ENCODE measurements at places on chromosomes 13 and 19.

DNA sequence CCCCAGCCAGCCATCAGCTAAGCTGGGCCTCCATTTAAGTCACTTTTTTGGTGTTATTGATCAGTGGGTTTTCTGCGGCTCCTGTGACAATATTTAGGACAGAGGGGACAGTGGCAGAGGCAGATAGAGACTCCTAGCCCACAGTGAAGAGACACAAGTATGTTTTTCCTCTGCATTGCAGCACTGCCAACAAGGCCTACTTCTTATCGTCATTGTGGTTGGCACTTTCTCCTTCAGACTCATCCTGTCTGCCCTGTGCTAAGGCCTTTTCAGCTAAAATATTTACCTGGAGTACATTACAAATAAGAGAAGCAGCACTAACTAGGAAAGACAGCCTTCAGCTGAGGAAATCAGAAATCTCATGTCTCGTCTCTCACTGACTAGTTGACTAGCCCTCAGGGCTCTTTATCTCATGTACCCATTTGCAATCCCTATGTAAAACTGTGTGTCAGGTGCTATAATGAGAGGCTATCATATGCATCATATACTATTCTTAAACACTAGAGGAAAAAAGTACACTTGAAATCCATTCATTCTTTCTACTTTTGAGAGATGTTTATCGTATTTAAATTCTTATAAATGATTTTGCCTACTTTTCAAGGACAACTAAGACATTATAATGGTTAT lies 62.2 kb downstream of the ZAR1L start:
- no peak for DNase-seq

DNA sequence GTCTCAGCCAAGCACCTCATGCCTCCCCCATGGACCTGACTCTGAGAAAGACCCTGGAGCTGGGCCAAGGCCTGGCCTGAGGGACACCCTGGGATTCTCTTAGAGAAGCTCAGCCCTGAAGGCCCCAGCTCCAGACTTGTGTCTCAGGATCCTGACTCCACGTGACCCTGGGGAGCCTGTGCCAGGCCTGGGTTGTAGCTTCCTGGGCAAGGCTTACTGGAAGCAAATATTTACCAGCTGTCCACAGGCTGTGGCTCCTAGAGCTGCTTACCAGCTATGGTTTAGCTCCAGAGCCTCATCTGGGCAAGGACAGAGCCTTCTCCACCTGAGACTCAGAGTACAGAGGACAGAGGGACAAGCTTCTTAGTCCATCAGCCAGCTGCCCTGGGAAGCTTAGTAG lies 61.0 kb upstream of the CEACAM8 start:
- DNase-seq: no peak

GRCh38 chr13:62643799-62644524 lies 1228.3 kb upstream of the PCDH20 start:
- no peak for DNase-seq

- no peak for DNase-seq
Measured at GRCh38 chr19:30420881-30421280, 48.7 kb downstream of the ZNF536 start.

- no peak for DNase-seq
Measured at GRCh38 chr13:106691341-106691740, 123.4 kb upstream of the ARGLU1 start.

GRCh38 chr13:33677215-33677614 lies 140.7 kb upstream of the RFC3 start:
- DNase-seq: no peak

DNA sequence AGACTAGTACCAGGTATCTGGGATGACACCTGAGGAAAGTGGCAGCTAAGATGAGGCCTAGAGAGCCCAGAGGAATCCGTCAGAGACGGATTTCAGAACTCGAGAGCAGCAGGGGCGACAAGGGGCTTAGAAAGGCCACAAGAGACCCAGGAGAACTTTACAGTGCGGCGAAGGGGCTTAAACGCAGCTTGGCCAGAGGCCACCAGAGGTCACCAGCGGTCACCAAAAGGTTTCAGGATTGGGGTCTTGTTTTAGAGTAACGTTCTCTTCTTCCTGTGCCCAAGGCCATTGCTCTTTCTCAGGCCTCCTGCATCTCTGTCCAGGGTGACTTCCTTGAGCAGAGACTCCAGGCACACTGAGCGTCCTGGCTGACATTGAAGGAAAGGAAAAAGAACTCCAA lies 2.2 kb downstream of the ZSCAN22 start:
- DNase-seq: no peak

DNA sequence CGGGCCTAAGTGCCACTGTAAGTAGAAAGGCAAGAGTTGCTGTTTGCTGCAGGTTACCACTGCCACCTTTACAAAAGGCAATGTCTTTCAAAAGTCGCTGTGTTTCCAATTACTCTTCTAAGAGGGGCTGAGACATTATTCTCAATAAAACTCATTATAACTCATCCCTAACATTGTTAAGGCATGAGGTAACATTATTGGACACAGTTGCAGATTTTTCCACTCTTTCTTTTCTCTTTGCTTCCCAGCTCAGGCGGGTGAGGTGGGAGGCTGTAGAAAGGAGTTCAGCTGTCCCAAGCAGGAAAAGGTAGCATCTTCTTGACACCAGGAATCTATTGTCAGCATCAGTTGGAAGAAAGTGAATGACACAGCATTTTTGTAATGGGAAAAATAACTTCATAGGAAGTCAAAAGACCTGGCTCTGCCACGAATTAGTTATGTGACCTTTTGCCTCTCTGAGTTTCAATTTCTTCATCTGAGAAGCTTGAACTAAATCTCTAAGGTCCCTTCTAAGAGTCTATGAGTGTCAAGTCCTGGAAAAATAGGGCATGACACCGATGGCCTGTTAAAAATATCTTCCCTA lies 2.1 kb upstream of the UBL3 start:
- no peak for DNase-seq

- no peak for DNase-seq
Measured at GRCh38 chr13:37241786-37242185, 136.3 kb upstream of the CSNK1A1L start.

DNA sequence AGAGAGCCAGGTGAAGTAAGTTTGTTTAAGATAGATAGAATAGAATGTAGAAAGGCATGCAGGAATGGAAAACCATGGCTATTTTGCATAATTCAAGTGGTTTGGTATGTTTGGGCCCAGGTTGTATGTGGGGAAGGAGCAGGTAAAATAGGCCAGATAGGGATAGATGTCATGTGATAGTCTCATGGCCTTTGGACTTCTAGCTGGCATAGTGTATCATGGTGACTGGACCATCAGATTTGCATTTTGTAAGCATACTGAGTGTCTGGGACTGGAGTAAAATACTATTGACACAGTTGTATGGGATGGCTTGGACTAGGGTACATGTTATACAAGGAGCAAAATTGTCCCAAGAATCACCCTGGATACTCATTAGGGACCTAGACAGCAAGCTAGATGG lies 38.9 kb downstream of the COG3 start:
- DNase-seq: no peak

DNA sequence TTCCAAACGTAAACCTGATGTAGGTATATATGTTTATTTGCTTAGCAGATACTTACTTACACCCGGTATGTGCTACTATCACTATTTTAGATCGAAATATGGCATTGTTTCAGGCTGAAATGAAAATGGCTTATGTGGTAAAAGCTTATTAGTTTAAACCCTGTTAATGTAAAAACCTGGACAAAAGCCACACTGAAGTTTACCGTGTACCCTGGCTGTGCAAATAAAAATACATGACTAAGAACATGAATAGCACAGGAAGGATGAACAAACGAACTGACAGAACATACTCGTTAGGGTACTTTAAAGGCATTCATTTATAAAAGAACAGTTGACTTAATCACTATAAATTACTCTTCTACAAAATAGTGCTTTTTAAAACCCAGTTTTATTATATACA lies 6.6 kb downstream of the CLDN10 start:
- no peak for DNase-seq

DNA sequence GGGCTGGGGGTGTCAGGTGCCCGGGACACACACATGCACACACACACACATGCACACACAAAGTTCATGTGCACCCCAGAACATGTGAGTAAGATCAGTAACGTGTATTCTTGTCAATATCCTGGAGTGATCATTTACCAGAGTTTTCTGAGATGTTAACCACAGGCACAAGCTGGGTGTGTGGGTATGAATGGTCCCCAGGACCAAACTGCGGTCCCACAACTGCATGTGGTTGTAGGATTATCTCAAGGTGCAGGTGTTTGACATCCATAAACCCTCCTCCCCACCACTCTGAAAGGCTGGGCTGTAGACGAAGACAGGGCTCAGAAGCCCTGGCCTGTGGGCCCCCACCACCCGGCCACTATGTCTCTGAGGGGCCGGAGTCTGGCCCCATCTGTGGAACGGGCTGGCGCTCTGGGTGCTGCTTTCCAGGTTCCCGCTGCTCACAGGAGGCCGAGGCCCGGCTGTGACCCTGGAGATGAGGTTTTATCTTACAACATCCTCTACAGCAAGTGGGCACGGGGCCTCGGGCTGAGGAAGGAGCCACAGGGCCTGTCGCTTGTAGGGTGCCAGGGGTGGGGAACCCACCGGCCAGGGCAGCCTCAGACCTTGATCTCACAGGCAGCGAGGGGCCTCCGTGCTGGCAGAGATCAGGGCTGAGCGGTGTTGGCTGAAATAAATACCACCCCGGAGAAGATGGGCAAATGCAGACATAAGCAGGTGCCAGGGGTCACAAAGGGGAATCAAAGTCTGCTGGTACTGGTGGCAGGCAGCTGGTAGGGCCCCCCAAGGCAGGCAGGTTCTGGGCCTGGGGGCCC lies 4.3 kb downstream of the F2RL3 start:
- DNase-seq: no peak

GRCh38 chr19:1840541-1841115 lies 7.7 kb downstream of the REXO1 start:
- DNase-seq: no peak

- no peak for DNase-seq
Measured at GRCh38 chr19:13619203-13619632, 112.9 kb upstream of the CACNA1A start.

- DNase-seq: no peak
Measured at GRCh38 chr13:25420161-25420560, 48.4 kb downstream of the ATP8A2 start.

- no peak for DNase-seq
Measured at GRCh38 chr19:38012944-38013343, 105.9 kb downstream of the SIPA1L3 start.

DNA sequence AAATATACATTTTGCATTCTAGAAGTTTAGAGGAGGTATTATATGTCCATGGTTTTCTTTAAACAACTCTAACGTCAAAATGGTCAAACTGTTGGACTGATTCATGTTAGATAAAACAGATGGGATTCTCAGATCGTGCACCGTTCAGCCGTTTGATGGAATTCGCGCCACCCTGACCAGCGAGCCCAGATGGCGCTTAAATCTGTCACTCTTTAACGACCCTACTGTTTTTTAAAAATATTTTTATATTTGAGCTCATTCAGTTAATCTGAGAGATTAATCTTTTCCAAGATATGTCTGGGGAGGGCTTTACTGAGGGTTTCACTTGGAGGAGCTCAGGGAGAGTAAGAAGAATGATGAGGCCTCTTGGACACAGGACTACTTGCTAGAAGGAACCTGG lies 164.4 kb downstream of the TM9SF2 start:
- DNase-seq: no peak

- no peak for DNase-seq
Measured at GRCh38 chr19:35852029-35852780, at the start of gene NPHS1. Gene NPHS1, minus strand, starts transcription at chr19:35852504. Its CDS starts 667 bp downstream, at chr19:35851837.

DNA sequence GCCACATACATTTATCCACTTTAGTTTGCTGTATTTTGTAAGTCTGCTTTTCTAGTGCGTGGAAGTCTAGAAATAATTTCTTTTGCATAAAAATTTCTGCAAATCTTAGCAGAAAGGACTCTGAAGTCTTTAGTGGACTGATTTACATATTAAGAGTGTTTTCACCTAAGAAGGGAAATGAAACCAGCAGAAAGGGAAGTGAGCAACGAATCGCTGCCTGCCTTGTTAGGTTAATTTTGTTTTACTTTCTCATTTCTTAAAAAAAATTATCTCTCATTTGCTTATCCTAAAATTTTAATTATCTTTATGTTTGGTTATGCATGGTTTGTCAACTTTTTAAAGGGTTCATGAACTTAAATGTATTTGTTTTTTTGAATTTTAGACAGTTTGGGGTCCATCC lies 767 bp upstream of the GPR18 start:
- no peak for DNase-seq

GRCh38 chr13:45747071-45747470 lies 45.0 kb downstream of the CBY2 start:
- no peak for DNase-seq

DNA sequence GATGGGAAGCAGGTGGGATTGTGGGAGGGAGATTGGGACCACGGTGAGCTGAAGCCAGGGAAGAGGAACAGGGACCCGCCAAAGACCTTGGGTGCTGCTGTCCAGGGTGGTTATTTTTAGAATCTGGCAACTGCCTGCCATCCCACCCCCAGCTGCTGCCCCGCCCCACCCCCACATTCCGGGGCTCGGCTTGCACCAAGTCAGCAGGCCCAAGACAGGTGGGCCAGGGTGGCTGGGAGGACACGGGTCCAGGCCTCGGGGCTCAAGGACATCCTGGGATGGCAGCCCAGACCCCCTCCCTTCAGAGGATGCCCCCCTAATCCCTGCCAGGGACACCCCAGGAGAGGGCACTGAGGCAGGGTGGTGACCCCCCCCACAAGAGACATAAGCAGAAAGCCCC lies 827 bp downstream of the CKM start:
- no peak for DNase-seq

- DNase-seq: no peak
Measured at GRCh38 chr19:45711851-45712698, 18.6 kb downstream of the FBXO46 start.

GRCh38 chr19:7098701-7099596 lies 29.4 kb downstream of the ZNF557 start:
- DNase-seq: peak; percentile 79

DNA sequence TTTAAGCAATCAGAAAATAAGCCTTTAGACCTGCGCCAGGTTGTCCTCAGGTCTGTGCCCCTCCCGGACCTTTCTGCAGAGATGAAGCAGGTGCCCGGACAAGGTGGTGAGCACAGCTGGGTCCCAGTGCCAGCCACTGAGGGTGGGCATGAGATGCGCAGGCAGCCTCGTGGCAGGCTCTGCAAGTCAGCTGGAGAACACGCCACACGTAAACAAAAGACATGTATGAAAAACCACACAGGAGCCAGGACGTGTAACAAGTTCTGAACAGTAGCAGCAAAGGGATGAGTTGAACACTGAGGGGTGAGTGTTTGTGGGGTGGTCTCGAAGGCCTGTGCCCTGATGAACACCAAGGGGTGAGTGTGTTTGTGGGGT lies 68.8 kb upstream of the MCF2L start:
- no peak for DNase-seq

DNA sequence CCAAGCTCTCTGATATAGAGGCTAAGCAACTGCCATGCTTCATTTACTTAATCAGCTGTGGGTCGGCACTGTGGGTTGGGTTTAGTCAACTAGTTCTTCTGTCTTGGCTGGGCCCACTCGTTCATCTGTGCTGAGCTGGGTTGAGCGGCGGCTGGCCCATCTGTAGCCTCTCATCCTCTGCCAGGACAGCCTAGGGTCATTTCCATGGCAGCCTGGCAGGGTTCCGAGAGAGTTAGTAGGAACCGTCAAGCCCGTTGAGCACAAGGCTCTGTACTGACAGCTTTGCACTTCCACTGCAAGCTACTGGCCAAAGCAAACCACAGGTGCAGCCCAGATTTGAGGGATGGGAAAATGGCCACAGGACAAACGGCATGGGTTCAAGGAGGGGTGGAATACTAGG lies 6.6 kb upstream of the ZNF835 start:
- no peak for DNase-seq

GRCh38 chr19:50551715-50552187 lies 16.5 kb downstream of the LRRC4B start:
- no peak for DNase-seq

- DNase-seq: no peak
Measured at GRCh38 chr19:43586346-43586745, 9.6 kb downstream of the IRGQ start.
